ENCODE measurements at places on chromosomes 5 and 9.

GRCh38 chr5:43432486-43433375, 20.5 kb upstream of the CCL28 start:
- peak; percentile 67 for DNase-seq

DNA sequence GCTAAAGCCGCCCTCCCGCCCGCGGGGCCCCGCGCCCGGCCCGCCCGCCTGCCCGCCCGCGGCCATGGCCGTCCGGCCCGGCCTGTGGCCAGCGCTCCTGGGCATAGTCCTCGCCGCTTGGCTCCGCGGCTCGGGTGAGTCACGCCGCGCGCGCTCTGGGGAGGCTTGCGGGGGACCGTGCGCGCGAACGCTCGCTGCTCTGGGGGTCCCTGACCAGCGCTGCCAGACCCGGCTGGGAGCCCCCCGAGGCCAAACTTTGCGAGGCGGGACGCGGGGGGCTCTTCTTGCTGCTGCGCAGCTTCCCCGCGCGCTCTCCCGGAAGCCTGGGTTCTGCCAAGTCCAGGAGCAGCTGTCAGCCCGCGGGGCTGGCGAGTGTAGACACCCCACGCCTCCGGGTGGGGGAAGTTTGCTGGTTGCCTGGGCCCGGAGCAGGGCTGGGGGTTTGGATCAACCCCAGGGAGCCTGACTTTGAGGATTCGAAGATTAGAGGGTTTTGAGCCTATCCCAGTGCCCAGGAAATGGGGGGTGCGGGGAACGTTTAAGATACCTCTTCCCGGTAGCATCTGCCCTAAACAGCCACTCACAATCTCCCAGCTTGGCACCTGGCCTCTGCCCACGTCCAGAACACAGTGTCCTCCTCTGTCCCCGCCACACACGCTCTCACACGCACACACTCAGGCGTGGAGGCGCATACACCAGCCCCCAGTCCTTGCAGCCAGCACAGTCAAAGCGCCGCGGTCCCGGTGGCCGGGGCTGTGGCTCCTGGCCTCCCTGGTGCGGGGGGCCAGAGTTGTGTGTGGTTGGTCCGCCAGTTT, 535 bp downstream of the UNC5A start:
- DNase-seq: no peak

DNA sequence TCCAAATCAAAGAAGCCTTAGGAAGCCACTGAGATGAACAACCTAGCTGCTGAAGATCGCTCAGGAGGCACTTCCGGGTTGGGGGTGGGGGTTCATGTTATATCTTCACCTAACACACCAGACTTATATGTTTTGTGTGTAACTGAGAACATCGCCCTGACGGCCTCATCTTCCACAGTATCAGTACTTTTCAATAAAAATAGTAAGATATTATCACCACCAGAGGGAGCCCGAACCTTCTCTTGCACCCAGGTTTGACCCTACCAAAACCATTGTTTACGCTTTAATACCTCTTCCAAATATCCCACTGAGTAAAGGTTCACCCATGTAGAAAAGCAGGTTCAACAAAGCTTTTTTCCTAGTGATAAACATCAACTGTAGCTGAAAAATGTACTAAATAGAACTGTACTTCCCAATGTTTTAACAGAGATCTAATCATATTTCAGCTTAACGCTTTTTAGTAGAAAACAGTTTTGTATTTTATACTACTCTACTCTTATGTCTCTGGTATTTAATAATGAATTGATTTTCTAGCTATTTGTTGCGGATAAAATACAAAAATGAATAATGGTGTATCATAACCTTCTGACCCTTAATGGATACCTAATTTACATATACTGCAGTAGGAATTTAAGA, 244.0 kb downstream of the EPB41L4A start:
- DNase-seq: no peak

DNA sequence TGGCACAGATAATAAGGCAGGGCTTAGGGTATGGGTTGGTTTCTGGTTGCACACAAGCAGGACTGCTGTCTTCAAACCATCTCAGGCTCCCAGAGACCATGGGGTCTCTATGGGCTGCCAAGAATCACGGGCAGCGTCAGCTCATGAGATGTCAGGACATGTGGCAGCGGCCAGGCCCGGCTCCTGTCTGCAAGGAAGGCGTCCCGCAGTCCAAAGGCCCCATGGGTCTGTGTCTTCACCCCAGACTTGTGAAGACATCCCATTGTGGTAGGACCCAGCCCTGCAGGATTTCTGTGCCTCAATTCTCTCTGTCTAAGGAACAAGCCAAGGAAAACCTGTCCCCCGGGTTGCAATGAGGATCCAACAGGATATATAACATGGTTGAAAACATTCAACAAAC, 32.6 kb downstream of the IPPK start:
- no peak for DNase-seq

DNA sequence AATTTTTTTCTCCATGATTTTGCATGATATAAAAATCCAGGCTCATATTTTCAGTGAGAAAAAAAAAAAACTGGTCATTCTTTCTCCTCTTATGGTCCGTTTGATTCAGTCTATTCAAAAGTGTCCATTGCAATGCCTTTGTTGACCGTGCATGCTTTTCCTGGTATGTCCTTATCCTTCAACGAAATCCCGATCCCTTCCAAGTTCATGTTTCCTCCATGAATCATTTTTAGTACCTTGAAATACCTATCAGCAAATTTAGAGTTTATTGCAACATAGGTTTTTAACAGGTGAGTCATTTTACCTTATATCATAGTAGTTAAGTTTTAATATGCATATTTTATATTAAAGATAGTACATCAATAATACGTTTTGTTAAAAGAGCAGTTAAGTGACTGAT, 773.8 kb upstream of the CHD1 start:
- no peak for DNase-seq

DNA sequence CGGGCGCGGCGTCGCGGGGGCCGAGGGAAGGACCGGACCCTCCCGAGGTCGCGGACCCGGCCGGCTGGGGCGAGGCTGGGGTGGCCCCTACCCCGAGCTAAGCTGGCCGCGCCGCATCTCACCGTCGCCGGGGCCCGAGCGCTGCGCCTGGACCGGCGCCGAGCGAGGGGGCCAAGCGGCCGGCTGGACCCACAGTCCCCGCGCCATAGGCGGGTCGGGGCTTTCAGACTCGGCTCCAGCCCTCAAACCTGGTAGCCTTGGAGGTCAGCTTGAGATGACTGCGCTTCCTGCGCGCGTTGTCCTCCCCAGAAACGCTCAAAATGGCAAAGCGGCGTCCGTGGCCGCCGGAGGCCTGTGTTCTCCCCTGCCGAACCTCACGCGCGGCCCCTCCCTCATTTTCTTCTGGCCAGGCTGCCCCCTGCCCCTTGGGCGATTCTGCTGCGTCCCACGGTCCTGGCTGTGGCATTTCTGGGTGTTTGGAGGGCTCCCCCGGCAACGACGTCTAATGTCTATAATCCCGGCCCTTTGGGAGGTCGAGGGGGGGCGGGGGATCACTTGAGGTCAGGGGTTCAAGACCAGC, 8.7 kb upstream of the GRIN1 start:
- DNase-seq: no peak

- DNase-seq: no peak
Observed at GRCh38 chr5:179840766-179841165, 17.9 kb downstream of the MRNIP start.

- no peak for DNase-seq
Observed at GRCh38 chr5:147643142-147643541, 133.3 kb upstream of the DPYSL3 start.

DNA sequence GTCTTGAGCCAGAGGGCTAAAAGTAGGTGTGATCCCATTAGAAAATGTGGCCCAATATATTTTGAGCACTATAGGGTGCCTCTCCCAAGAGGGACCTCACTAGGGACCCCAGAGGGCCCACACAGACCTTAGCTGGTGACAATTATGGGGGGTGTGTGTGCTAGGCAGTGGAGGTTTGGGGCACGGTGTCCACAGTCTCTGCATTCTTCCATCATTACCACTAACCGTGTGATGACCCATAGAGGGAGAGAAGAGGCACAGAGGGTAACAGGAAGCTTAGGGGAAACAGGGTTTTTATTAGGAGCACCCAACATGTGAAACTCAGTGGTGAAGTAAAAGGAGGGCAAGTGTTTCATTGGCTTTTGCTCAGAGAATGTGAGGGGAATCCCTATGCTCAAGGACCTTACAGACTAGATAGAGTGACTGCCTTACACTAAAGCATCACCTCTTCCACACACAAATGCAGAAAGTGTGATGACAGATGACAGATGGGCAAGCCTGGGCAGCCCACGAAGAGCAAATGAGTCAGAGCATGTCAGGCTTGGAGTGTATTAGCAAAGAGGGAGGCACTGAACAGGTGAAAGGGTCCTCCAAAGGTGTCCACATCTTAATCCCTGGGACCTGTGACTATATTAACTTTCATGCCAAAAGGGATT, 2.5 kb upstream of the ACTL7A start:
- DNase-seq: no peak

- DNase-seq: no peak
Observed at GRCh38 chr5:128750155-128750554, 212.1 kb upstream of the FBN2 start.

DNA sequence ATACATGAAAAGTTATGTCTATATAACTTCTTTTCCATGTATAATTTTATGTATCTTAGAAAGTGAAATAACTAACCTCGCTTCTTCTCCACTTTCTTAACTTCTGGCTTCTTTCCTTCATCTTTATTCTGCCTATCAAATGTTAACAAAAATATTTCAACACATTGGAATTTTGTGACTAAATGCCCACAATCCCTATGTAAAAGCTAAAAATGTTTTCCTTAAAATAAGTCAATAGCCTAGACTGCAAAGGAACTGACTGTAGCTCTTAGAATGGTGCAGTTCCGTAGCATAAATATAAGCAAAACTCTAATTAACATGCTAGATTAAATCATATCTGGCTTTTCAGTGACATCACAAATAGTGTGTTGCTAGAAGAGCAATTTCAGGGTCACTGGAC, 40.9 kb downstream of the PSIP1 start:
- no peak for DNase-seq

- DNase-seq: no peak
Observed at GRCh38 chr5:21711866-21712758, 1141.0 kb downstream of the CDH12 start.

- no peak for DNase-seq
Observed at GRCh38 chr9:122020398-122020797, 72.7 kb downstream of the TTLL11 start.

- DNase-seq: no peak
Observed at GRCh38 chr9:136031741-136032730, 63.1 kb downstream of the NACC2 start.

- DNase-seq: no peak
Observed at GRCh38 chr9:94010980-94011533, 55.9 kb upstream of the BARX1 start.

DNA sequence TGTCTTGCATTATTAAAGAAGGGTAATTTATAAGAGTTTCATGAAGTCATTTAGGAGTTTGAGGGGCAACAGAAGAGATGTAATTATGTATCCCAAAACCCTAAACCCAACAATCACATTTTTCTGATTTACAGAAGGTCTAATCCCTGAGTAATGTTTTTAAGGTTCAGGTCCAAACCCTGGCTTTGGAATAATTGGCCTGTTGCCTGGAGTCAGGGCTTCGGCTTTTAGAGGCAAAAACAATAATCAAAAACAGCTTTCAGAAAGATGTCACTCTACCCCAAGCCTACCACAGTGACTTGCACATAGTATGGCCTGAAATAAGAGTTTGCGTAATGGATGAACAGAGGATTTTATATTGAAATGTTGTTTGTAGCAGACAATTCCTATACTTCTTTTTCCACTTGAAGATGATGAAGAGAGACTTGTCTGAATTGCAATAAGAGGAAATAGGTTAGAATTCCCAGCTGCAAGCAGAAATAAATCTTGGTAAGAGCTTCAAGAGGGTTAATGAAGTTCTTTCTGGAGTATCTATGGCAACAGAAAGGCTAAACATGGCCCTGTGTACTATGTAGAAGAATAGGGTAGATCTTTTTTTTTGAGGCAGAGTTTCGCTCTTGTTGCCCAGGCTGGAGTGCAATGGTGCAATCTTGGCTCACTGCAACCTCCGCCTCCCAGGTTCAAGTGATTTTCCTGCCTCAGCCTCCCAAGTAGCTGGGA, 152.0 kb downstream of the GPBP1 start:
- no peak for DNase-seq

- DNase-seq: no peak
Observed at GRCh38 chr9:14347406-14348122, 33.6 kb upstream of the NFIB start.

GRCh38 chr5:67639976-67640375, 443.4 kb upstream of the CD180 start:
- DNase-seq: no peak

DNA sequence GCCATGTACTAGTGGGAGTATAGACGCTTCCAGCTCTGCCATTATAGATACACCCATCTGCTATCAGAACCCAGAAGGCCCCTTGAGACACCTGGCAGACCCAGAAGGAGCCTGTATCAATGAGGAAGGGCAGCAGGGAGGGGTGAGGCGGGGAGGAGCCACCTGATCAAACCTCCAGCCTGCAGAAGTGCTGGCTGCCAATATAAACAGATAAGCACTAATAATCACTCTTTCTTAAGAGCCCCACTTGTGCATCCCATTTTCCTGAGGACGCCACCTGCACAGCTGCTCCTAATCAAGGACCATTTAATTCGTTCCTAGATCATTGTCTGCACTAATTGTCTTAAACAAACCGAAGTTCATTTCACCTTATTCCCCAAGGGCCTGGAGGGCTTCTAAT, 75.0 kb upstream of the NEK6 start:
- DNase-seq: no peak

DNA sequence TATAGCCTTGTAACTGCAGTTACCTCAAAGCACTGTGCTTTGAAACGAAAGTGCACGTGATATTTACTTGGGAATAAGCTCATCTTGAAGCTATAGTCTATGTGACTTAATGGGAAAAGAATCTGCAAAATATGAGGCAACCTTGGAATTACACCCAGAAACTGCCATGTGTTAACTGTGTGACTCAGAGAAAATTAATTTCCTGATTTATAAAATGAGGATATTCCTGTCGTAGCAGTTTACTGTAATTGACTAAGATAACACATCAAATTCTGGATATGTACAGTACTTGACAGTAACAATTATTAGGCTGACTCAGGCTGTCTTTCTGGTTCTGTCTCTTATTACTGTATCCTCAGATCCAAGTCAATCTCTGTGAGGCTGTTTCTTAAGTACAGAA, 1079.9 kb upstream of the ACO1 start:
- DNase-seq: peak; percentile 9

GRCh38 chr5:68818057-68818695, 275.6 kb upstream of the SLC30A5 start:
- no peak for DNase-seq

DNA sequence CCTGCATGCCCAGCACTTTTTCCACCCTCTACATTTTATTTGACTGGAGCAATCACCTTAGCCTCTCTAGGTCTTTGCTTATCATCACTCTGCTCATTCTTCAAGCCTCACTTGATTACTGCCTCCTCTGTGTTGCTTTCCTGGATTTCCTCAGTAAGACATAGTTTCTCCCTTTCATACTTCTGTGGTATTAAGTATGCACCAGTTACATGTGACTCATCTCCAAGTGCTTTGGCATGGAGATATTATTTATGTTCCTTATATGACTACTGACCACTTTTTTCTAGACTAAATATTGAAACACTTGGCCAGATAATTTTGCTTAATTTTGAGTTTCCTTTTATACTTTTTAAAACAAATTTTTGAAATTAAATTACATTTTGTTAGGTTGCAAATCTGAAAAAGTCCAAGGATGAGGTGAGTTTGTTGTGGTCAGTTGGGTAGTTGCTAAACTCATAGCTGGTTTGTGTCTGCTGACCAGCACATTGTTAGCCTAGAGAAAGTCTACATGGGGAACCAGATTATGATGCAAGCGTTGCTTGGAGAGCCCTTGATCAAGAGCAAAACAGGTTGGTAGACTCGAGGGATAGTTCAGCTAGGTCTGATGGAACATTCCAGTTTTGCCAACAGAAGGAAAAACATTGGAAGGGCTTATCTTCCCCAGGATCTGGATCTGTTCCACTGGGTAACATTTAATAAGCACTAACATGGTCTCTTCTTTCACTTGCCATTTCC, 140.2 kb downstream of the TMC1 start:
- peak; percentile 45 for DNase-seq
